T-helper 22 cell (primary cell): ENCODE measurements at places on chromosomes 12 and 14.

DNA sequence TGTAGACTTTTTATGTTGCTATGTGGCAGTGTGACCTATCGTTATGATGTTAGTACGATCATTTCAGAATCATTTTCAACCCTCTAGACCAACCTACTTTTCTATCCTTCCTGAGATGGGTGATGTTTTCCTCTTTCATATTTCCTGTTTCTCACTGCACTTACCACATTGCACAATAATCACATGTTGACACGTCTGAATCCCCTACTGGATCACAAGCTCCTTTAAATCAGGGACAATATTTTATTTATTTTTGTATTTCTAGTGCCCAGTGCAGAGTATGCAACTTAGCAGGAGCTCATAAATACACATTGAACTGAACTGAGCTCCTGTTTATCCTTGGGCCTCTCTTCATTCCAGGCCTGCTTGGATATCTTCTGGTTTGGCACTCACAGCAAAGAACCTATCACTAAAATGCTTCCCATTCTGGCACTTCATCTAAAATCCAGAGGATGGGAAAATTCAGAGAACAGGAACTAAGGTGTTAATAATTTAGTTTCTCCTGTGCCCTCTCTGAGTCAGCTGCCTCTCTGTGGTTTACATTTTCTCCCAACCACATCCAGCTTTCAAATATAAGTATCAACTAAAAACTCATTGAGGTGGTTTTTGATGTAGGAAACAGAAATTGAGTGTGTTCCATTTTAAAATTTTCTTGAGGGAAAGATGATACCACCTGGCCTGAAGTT, 69.4 kb upstream of the DYRK2 start:
- DNase-seq = no peak

DNA sequence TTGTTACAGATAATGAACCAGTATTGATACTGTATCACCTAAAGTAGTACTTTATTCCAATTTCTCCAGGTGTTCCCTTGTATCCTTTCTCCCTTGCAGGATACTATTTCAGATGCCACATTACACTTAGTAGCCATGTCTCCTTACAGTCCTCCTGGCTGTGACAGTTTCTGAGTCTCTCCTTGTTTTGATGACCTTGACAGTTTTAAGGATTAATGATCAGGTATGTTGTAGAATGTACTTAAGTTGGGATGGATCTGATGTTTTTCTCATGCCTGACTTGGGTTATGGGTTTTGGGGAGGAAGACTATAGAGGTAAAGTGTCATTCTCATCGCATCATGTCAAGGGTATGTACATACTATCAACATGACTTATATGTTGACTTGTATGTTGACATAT, 193.6 kb downstream of the ADGRD1 start:
- DNase-seq = no peak

DNA sequence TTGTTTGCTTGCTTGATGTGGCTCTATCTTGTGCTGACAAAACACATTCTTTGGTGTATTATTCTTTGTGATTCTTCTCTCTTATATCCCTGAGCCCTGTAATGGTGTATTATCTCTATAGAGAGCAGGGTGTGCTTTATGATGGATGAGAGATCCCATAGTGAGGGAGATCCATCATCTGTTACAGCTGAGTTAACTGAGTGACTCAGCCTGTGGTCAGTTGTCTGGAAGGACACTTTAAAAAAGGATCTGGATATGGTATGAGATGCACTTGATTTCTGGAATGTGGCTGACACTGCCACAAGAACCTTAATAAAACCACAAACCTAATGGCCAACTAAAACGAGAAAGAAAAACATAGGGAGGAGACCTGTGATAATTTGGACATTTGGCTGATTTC, 461.4 kb upstream of the SYT1 start:
- DNase-seq = no peak

DNA sequence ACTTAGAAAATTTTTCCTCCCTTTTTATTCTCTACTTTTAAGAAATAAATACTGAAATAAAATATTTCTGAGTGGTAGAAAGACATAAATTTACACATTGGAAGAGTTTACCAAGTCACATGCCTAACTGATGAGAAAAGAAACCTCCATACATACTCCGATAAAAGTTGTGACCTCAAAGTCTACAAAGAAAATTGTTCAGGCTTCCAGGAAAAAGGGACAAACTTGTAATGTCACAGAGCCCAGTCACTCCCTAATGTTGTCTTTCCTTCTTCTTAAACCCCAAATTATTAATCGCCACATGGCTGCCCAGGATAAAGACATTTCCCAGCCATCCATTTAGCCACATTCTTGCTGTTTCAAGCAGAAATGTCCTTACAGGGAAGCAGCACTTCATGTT, 455.3 kb downstream of the MDGA2 start:
- no peak for DNase-seq

DNA sequence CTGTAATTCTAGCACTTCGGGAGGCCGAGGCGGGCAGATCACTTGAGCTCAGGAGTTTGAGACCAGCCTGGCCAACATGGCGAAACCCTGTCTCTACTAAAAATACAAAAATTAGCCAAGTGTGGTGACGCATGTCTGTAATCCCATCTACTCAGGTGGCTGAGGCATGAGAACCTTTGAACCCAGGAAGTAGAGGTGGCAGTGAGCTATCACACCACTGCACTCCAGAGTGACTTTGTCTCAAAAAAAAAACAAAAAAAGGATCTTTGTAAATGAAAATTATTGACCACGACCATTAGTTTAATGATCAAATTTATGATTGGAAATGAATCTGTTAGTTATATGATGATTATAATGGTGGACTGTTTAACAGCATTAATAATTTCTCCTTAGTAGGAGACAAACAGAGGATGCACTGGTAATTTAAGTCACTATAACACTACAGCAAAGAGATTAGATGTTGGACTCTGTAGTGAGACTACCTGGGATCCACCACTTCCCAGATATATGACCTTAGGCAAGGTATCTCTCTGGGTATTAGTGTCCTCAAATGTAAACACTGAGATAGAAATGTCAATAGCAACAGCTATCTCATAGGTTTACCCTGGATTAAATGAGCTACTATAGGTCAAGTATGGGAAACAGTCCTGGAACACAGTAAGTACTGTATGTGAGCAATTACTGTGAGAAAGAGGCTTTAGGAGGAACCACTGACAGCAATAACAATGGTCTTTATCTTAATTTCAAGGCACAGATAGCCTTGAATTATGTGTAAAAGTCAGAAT, 214.7 kb downstream of the NOVA1 start:
- no peak for DNase-seq

DNA sequence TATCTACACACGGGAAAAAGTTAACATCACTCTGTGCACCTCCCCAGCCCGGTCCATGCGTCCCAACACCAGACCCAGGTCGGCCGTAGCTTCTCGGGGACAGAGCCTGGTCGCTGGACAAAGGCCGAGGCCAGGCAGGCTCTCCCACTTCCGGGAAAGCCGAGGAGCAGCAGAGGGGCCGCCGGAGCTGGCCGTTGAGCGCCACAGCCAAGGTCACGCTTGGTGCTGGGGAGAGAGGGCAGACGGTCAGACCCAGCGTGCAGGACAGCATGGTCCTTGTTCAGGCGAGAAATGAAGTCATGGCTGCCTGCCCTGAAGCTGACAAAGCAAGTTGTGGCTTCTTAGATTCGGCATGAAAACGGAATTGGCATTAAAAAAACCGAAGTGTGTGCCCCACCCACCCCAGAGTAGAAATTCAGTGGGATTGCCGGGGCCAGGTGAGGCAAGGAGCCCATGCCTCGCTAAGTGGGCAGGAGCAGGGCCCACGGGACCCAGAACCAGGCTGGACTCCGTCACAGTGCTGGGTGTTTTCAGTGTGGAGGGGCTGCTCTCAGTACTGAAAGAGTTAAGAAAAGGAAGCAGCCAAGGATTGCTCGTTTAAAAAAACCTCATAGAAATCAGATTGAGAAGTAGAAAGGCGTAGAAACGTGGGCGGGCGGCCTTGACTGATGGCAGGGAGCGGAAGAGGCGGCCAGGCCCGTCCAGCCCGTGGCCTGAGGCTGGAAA, 4.3 kb downstream of the ARL6IP4 start:
- no peak for DNase-seq

- DNase-seq = no peak
Observed at GRCh38 chr12:78712834-78713481, 151.6 kb upstream of the SYT1 start.

- DNase-seq = no peak
Observed at GRCh38 chr14:73943083-73943482, 6.8 kb downstream of the FAM161B start.

DNA sequence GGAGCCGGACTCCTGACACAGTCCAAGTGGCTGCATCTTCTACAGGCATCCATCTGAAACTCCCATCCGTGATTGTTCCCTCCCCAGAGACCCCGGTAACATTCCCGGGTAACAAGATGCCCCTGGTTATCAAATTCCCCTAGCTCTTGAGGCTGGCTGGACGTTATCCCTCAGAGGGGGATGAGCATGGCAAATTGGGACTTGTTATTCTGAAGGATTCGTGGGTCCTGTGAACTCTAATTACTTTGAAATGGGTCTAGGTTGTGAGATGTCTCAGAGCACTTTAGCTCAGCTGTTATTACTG, 642 bp upstream of the PAN2 start:
- no peak for DNase-seq

- DNase-seq = no peak
Observed at GRCh38 chr14:33475623-33476022, 475.3 kb downstream of the EGLN3 start.

- no peak for DNase-seq
Observed at GRCh38 chr14:99737956-99738667, 54.0 kb downstream of the CYP46A1 start.

DNA sequence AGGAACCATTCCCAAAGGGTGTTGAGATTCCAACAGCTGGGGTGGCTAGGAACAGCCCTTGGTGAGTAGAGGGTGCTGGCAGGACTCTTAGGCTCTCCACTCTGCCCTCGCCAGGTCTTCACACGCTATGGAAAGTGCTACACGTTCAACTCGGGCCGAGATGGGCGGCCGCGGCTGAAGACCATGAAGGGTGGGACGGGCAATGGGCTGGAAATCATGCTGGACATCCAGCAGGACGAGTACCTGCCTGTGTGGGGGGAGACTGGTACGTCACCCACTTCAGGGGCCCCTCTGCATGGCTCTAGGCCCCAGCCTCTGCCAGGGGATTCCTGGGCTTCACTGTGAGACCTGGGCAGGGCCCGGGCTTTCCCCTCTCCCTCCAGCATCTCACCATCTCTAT, 8.0 kb upstream of the SMARCD1 start:
- no peak for DNase-seq

- no peak for DNase-seq
Observed at GRCh38 chr12:49322367-49322707, 718 bp upstream of the TROAP start.

DNA sequence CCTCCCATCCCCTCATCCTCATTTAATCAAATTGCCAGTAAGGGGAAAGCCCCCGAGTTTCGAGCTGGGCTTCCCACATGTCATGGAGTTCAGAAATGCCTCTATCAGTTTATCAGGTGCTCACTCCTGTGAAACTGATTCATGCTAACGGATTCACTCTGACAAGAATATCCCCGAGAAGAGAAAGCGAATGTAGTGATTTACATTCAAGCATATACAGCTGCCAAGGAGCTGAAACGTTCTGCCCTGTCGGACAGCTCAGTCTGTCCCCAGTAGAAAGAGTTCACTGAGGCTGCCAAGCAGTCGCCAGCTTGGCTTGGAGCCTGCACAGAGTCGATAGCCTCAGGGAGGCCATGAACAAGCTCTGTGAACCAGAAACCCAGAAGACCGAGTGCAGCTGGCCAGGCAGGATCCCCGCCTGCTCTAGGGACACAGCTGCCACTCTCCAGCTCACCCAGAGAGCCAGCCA, 88.4 kb downstream of the TMCC3 start:
- no peak for DNase-seq
